CD8-positive, alpha-beta memory T cell (primary cell): ENCODE measurements at places on chromosomes 3 and 15.

DNA sequence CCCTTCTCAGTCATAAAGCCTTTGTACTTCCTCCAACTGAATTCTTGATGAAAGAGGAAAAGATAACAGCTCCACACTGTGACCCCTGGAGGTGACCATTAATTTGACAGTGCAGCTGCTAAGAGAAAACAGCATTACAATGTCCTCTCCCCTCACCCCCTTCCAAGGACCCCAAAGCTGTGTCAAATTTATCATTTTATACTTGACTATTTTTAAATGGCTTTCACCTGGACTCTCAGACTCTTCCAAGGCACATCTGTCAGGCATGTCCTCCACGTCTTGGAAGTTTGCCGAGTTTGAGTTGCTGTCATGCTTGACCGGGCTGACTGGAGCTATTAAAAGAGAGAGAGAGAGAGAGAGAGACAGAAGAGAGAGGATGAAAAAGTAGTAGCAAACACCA is 236.5 kb downstream of the WDR72 start:
- no peak for DNase-seq
- H3K36me3 ChIP-seq: no peaks in the 10 kb centered on the region
- no peaks in the 10 kb centered on the region for H3K4me1 ChIP-seq

DNA sequence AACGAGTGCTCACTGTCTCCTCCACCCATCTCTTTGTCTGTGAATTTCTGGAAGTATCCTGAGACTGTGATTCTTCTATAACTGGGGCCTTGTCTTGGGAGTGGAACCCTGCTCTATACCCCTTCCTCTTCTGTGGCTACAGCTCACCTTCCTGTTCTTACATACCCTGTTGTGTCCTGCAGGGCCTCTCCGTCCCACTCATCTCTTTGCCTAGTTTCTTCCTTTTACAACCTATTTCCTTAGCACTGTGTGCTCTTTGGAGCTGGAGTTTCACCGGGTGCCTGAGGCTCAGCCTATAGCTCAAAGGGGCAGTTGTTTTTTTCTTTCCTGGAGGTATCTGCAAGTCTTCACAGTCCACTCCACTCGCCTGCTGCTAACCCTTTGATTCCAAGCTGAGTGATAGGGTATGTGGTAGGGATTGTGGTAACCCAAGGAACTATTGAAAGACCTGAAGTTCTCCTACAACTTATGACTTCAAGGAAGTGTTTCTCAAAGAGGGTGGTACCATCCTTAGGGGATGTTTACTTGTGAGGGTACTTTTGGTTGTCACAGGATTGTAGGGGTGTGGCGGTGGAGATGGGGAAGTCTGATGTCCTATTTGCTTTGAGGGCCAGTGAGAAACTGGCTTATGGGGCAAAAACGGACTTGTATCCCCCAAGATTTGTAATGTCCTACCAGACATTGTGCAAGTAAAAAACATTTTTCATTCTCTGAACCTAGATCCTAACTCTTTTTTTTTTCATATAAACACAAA is 66.6 kb upstream of the ARL8B start:
- H3K27ac ChIP-seq: no peak overlapping the region
- H3K4me3 ChIP-seq: no peak overlapping the region
- no peaks in the 10 kb centered on the region for H3K4me1 ChIP-seq
- H3K36me3 ChIP-seq: no peaks in the 10 kb centered on the region

DNA sequence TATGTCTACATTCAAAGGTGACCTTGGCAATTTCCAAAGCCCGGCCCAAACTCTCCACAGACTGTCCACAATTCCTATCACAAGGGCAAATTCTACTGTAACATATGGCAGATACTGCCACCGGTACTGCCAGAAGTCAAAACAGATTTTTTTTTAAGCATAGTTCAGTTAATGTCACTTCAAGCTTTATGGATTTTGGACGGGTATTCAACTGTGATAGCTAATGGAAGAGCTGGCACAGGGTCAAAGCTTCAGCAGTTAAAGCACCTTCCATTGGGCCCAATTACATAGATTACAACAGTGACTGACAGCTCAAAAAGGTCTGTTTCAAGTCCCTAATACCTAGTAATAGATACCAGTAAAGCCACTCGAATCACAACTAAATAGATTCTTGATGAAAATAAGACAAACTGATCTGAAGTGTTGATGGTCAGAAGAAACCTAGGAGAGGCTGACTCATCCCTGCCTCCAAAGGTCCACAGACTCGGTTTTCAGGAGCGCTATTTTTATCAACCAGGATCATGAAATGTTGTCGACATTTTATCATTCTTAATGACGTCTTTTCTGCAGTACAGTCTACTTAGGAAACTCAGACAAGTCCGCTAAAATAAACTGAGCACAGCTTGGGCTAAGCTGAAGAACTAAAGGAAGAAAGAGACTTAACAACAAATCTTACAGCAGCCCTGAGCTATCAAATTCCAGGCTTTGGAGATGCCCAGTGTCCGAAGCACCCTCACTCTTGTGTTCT is 38.7 kb downstream of the ANXA2 start:
- peaks cover 22% of the 10 kb centered on the region for H3K36me3 ChIP-seq
- no peak overlapping the region for H3K27ac ChIP-seq
- DNase-seq: no peak
- H3K27me3 ChIP-seq: no peaks in the 10 kb centered on the region
- H3K4me3 ChIP-seq: no peak overlapping the region
- peaks cover 11% of the 10 kb centered on the region for H3K4me1 ChIP-seq

GRCh38 chr3:125212509-125213363 is at the start of gene SLC12A8:
Gene SLC12A8, minus strand, starts transcription at chr3:125212748. Its CDS starts 1,399 bp downstream, at chr3:125211349.
- peaks cover 27% of the 10 kb centered on the region for H3K27me3 ChIP-seq
- no peak within 1 kb of the TSS for H3K4me3 ChIP-seq
- no peak for DNase-seq
